ENCODE measurements at places on chromosomes 6 and 20.

- DNase-seq: no peak
Observed at GRCh38 chr6:129663531-129663930, 46.4 kb downstream of the ARHGAP18 start.

- DNase-seq: no peak
Observed at GRCh38 chr6:166614589-166614988, 12.5 kb downstream of the RPS6KA2 start.

GRCh38 chr6:81640126-81640525 lies 112.4 kb downstream of the TENT5A start:
- DNase-seq: no peak

GRCh38 chr6:106281088-106281487 lies 44.5 kb downstream of the ATG5 start:
- no peak for DNase-seq

- DNase-seq: no peak
Observed at GRCh38 chr20:19911810-19912382, 105.3 kb upstream of the NAA20 start.

DNA sequence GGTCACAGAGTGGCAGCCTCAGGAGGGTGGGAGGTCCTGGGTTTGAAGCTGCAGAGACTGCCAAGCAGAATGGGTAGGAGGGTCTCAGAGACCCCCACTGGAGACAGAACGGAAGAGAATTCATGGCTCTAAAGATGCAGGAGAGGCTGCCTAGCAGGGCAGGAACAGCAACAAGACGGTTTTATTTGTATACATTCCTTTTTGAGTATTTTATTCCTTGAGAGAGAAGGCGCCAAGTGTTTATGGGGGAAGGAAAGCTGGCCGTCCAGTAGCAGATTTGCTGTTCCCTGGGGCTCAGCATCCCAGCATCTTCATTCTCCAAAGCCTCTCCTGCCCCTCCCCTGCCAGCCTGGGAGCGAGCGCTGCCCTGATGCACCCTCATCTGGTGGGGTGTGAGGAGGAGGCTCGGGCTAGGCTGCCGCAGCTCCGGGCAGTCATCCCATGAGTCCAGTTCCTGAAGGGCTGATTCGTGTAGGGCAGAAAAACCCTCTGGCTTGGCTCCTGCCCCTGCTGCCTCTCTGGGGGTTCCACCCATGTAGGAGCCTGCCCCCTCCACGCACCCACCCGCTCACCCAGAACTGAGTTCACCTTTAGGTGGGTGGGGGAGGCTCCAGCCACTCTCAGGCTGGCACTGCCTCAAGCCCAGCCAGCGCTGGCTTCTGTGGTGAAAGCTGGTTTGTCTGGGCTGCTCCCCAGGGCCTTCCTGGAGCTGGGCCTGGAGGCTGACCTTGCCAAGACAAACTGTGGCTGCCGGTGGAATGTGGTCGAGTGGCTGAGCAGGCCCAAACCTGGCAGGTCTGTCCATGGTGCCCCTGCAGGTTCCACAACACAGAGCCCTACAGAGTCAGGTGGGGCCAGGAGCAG lies 32.4 kb downstream of the CPXM1 start:
- no peak for DNase-seq

DNA sequence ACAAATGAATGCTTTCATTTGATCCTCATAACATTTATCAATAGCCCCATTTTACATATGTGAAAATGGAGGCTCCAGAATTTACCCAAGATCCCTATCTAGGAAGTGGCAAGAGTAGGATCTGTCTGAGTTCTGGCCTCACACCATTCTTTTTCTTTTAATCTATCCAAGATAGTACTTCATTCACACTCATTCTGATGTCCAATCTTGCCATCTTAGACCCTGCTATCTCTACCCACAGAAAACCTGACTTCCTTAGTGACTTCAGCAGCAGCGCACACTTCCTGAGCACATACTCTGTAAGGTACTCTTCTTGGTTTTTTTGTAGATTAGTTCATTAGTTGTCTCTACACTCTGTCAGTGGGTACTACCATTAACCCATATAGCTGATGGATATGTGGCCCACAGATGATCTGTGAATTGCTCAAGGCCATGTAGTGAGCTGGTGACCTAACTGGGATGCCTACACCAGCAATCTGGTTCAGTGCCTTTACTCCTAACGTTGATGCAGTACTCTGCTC lies 36.3 kb downstream of the COX4I2 start:
- DNase-seq: no peak

- DNase-seq: no peak
Observed at GRCh38 chr6:167268683-167269280, 22.3 kb upstream of the UNC93A start.

DNA sequence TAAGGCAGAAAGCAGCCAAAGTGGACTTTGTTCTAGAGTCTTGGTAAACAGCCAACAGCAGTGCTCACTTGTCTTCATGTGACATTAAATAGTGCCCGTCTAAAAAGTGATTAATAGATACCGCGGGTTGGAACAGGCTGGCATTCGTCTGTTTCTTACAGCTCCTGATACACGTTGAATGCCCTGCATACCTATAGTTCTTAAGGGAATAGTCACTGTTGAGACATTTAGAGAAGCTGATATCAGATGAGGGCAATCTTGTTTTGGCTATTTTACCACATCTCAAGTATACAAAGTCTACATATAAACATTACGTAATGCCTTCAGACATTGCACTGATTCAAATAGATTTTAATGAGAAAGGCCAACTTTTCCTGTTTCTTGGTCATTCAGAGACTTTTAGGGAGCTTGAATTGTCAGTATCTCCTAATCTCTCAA lies 374.9 kb upstream of the FLRT3 start:
- DNase-seq: no peak

- DNase-seq: no peak
Observed at GRCh38 chr6:100166956-100167355, 172.9 kb upstream of the MCHR2 start.

GRCh38 chr20:24456398-24456781 lies 13.0 kb upstream of the SYNDIG1 start:
- DNase-seq: no peak

- DNase-seq: no peak
Observed at GRCh38 chr6:27234576-27234975, 12.9 kb upstream of the PRSS16 start.

GRCh38 chr6:26220145-26220970 lies 133.1 kb downstream of the HFE start:
- no peak for DNase-seq

DNA sequence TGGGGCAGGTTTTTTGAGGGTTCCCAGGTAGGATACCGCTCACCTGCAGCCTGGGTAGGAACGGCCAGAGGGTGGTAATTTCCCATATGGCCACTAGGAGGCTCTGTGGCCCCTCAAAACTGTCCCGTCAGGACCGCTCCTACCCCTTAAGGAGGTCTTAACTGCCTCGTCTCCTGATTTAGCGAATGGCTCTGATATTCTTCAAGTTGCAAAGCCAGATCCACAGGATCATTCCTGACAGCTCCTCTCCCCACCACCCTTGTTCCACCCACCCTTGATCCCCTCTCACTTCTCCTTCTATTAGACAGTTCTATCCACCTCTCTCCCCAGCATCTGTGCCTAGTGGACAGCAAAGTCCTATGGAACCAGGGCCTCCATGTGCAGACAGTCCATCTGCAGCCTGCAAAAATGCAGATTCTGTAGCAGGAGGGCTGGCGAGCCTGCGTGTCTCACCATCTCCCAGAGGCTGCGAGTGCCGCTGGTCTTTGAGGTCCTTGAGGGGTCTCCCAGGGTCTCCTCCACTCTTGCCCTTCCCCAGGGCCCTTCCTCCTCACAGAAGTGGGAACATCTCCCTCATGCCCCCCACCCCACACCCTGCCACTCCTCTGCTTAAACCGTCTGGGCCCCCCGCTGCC lies 34.3 kb upstream of the ZBP1 start:
- peak; percentile 31 for DNase-seq

- DNase-seq: no peak
Observed at GRCh38 chr6:150550244-150550643, 49.4 kb upstream of the PLEKHG1 start.

DNA sequence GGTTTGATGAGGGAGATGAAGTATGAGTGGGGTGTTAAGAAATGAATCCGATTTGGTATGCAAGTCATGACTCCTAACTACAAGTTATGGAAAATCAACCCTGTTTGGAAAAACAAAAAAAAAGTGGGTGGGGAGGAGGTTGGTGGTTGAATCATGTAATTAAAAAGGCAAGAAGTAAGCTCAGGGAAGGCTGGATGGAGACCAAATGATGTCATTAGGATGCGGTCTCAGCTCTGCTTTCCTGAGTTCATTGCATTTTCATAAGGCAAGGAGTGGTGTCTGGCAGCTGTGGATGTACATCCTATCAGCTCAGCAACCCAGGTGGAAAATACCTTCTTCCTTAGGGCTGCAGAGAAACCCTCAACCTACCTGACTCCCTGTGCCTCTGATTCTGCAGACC lies 60.4 kb upstream of the AKAP12 start:
- DNase-seq: no peak

- DNase-seq: peak; percentile 60
Observed at GRCh38 chr20:380763-381580, 412 bp downstream of the TRIB3 start.

DNA sequence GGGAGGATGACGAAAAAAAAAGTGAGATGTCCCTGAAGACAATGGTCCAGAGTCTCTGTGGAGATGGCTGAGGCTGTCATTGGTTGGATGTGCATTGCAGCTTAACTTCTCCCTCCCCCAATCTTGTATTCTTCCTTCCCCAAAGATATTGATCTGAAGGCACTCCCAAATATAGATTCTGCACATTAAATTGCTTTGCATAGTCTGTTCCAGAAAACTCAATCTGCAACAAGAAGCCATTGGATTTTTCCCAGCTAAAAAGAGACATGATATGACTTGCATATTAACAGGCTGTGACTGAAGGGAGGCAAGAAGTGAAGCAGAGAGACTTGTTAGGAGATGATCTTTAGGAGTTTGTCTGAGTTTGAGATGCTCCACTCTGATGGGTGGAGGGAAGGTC lies 245.2 kb upstream of the MOCS1 start:
- DNase-seq: no peak

GRCh38 chr6:89284963-89285735 lies 29.9 kb downstream of the GABRR2 start:
- DNase-seq: no peak

GRCh38 chr6:145704143-145704781 lies 31.1 kb downstream of the EPM2A start:
- no peak for DNase-seq

DNA sequence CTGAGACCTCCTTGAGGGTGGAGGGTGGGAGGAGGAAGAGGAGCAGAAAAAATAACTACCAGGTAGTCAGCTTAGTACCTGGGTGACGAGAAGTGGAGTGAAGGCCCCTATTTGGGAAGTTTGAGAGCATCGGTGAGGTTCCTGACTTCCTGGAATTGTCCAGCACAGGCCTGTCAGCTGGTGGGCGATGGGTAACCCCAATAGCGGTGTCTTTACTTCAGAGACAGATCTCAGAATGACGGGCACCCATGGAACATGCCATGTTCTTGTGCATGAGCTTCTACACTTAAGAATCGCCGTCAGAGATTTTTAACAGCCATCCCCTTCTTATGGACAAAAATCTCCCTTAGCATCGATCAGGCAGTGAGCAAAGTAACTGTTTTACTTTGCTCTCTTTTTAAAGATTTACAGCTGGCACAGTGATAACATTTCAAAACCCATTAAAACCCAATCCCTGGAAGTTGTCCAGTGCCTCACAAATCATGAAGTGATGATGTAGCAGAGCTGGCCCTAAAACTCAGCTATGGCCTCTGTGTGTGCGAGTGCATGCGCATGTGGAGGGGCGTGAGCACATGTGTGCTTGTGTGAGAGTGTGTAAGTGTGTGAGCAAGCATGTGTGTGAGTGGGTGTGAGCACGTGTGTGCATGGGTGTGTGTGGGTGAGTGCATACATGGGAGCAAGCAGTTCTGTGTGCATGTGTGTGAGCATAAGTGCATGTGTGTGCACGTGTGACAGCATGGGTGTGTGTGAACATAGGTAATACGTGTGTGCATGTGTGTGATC lies 85.2 kb downstream of the DLL1 start:
- no peak for DNase-seq

DNA sequence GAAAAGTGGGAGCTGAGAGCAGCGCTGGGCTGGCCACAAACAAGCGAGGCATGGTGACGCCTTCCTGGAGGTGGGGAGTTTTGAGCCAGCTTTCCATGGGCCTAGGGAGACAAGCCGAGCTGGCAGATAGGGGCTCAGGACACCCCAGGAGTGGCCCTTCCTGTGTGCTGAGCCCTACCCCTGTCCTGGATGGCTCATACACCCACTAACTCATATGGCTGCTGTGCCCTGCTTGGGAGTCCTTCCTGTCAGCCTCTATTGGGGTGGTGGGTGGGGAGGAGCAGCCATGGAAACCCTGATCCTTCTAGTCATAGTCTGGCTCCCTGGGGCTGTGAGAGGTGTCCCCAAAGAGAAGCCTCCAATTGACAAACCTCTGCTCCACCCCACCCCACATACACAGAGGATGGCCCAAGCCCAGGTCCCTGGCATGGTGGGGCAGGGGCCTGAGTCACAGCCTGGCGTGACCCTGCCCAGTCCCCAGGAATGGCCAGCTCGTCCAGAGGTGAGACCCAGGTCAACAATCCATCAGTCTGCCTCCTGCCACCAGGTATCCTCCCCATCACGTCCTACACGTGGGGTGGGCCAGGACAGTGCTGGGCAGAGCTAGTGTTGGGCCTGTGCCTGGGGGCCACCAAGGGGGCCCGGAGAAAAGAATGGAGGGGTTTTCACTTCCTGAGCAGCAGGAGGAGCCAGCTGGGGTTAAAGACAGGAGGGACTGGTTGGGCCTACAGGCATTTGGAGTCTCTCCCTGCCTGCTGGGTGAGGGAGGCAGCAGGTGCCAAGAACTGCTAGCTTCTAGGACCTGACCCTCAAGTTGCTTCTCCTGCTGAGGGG lies 52.2 kb downstream of the MRPL14 start:
- DNase-seq: no peak

GRCh38 chr20:17904027-17904426 lies 64.6 kb downstream of the SNX5 start:
- no peak for DNase-seq

DNA sequence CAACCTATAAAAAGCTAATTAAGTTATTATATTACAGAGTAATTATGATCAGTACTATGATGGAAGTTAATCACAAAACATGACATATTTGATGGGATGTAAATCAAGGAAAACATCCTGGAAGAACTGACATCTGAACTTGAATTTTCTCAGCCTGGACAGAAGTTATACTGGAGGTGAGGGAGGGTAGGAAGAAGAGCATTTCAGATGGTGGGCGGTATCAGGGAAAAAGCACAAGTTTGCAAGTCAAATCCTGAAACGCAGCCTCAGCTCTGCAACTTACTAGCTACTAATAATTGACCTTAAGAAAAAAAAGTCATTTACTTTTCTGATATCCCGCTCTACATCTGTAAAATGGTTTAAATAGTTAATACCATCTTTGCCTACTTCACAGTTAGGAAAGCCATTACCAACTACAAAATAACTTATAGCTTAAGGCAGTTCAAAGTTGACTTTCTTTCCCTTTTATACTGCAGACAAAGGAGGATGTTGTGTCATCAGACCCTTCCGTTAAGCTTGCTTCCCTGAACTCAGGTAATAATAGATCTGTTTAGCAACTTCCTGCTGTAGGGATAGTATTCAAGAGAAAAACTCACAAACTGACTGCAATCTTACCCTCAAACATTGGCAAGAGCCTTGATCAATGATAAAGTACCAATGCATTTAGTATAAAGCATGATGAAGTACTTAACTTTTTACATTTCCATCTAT lies 21.0 kb downstream of the NOL7 start:
- no peak for DNase-seq

Data from activated T-helper 2 cell treated with anti-CD3 and anti-CD28 coated beads, Interferon-gamma antibody, Interleukin-2, Interleukin-4, amounts not matched to agents 10 μg/mL and 5 μg/mL and 100 μg/mL, durations not matched to agents 14 hours and 24 hours and 36 hours (primary cell).